ENCODE measurements at places on chromosomes 2 and 18.

- DNase-seq, result no peak
Measured at GRCh38 chr2:200784215-200784614, 27.5 kb upstream of the BZW1 start.

DNA sequence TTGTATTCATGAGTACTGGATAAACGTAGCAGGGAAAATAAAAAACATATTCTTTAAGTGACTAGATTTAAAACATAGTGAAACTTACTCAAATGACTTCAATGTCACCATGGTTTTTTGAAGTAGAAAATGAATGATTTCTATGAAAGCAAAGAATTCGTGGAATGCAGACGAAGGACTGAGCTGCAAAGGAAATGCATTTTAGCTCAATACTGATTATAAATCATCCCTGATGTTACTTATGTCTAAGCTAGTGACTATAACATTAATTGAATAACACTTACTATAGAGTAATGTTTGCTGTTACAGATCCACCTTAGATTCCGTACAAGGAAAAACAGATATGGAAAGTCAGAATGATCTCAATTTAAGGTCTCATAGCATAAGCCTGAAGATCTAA lies 1257.7 kb upstream of the CDH2 start:
- no peak for DNase-seq

GRCh38 chr18:34957119-34957863 lies 83.9 kb upstream of the MAPRE2 start:
- no peak for DNase-seq

- no peak for DNase-seq
Measured at GRCh38 chr2:117775703-117776219, 38.7 kb upstream of the DDX18 start.

DNA sequence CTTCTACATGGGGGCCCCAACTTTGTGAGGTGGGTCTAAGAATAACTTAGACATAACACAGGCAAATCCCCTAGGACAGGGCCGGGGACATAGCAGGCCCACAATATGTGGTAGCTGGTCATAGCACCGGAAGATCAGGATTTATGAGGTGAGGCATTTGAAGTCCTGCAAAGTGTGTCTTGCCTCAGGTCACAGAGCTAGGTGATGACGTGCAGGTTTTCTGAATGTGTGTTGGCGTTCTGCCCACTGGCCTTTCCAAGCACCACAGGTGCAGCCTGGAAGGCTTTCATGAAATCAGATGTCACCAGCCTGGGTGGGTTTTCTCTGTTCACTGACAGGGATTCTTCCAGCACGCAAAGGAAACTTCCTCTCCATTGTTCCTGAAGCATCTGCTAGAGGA lies 119.1 kb downstream of the LRATD1 start:
- DNase-seq, result no peak

GRCh38 chr2:154681741-154682140 lies 16.8 kb upstream of the KCNJ3 start:
- no peak for DNase-seq
